ENCODE measurements at places on chromosomes 3 and 15.

- no peak for DNase-seq
These were observed 40.9 kb upstream of the HERC1 start for GRCh38 chr15:63874616-63875015.

- DNase-seq = no peak
These were observed 103.8 kb downstream of the RBMS3 start for GRCh38 chr3:29384640-29385039.

GRCh38 chr15:69881766-69882165 lies 216.0 kb downstream of the TLE3 start:
- no peak for DNase-seq

- no peak for DNase-seq
These were observed 58.8 kb downstream of the SLCO3A1 start for GRCh38 chr15:91912336-91912735.
